ENCODE measurements at places on chromosomes 2 and 18.
A peak's percentile ranks its signal among the peaks of the same experiment; 100 is the strongest.

DNA sequence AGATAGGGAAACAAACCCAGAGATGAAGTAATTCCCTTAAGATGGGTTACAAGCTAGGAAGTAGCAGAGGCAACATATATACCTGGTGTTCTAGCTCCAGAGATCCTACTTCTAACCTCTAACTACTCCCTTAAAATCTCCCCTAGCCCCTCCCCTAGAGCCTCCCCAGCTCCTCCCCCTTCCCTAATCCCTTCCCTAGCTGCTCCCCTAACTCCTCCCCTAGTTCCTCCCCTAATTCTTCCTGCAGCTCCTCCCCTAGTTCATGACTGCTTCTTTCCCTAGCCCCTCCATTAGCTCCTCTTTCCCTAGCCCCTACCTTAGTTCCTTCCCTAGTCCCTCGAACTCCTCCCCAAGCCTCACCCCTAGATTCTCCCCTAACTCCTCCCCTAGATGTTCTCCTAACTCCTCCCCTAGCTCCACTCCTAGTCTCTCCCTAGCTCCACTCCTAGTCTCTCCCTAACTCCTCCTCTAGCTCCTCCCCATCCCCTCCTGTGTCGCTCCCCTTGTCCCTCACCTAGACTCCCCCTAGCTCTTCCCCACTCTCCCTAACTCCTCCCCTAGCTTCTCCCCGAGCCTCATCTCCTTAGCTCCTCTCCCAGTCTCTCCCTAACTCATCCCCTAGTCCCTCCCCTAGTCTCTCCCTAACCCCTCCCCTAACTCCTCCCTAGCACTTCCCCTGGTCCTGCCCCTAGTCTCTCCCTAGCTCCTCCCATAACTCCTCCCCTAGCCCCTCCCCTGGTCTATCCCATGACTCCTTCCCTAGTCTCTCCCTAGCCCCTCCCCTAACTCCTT, 108.9 kb downstream of the CD226 start:
- DNase-seq: no peak

DNA sequence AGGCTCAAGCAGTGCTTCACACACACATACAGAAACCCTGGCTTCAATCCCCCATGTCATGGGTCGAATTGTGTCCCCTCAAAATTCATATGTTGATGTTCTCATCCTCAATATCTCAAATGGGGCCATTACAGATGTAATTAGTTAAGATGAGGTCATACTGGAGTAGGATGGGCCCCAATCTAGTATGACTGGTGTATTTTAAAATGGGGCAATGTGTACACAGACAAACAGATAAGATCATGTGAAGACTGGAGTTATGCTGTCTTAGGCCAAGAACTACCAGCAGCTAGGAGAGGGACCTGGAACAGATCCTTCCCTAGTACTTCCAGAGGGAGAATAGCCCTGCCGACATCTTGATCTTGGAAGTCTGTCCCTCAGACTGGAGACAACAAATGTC, 167.7 kb downstream of the MYO3B start:
- no peak for DNase-seq

DNA sequence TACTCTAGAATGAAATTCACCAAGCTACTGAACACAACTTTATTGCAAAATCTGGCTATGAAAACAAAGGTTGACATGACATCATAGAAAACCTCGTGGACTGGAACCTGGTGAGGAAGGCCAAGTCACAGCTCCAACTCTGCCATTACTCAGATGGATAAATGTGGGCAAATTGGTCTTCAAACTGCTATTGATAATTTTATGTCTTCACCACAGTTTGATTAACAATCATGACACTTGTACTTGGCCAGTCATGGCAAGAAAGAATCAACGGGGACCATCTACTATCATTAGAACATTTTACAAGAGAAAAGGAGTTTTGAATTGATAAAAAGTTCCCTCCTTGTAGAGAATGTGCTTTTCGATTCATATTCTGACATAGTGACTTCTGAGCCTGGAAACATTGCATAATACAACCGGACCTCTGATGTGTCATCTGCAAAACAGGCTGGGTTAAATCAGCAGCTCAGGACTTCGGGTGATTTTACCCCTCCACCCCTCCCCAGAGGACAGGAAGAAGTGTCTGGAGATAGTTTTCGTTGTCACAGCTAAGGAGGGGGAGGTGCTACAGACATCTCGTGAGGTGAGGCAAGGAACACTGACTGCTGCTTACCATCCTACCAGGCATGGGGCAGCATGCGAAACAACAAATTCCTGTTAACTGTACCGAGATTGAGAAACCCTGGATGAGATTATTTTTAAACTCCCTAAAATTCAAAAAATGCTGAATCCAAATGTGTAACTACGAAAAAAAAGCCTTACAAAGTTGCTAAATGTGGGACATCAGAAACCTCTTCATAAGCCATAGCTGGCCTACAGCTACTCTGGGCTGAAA, 8.4 kb downstream of the L3MBTL4 start:
- DNase-seq: no peak

DNA sequence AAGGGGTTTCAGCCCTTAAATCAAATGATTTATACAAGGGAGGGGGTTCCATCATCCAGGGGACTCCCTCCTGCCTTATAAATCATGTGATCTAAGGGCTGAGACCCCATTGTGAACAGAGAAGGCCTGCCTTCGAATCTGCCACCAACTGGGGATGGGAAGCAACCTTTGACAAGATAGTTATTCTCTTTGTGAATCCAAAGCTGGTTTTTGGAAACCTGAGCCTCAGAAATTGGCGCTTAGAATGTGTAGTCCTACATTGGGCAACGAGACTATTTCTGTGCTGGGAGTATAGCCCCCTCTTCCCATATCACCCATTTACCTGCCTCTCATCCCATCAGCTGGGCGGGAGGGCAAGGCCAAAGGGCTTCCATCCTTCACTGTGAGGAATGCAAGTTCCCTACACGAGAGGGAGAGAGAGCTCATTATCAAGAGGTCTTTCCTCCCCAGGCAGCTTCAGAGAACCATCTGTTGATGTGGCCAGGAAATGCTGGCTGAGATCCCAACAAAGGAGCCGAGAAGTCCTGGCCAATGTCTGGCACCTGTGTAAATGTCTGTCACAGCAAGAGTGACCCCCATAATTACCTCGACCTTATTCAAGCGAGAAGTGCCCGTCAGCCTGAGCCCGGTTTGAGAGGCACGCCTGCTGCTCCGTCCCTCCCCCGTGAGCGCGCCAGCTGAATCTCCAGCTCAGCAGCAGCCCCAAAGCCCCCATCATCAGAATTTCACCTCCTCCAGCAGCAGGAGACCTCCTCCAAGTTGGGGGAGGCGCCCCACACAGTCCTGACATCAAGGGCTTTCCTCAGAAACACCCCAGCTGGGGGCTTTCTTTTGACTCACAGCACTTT, 48.4 kb upstream of the APCDD1 start:
- DNase-seq: peak; percentile 56

GRCh38 chr2:21642647-21643046, 518.9 kb downstream of the TDRD15 start:
- no peak for DNase-seq

DNA sequence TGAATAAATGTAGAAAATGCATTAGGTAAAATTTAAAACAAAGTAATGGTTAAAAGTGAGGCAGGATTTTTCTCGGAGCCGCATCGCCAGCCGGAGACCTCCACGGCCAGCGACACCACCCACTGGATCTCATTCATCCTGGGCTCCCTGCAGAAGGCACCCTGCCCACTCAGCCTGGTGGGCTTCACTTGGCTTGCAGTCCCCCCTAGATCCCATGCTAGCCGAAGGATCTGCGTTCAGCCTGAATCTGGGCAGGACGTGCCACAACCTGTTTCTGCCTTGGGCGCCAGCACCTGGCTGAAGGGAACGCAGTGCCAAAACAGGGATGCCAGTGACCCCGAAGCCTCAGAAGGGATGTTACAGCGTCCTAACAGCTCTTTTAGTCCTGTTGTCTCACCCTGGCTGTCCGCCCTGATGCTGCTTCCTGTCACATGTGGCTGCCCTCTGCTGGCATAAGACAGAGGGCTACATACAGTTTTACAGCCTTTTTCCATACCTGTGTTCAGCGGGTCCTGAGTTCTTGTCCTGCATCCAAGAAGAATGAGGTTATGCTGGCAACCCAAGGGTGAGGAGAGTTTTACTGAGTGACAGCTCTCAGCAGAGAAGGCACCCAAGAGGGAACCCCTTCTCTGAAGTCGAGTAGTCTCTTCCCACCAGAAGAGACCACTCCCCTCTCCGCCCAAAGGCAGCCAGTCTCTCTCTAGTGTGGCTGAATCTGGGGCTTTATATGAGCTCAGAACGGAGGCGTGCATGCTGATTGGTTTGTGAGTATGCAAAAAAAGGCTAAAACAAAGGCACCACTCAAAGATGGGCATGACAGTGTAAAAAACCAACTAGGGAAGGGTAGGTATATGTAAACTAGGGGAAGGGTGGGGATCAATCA, 173.1 kb upstream of the GYPC start:
- no peak for DNase-seq

DNA sequence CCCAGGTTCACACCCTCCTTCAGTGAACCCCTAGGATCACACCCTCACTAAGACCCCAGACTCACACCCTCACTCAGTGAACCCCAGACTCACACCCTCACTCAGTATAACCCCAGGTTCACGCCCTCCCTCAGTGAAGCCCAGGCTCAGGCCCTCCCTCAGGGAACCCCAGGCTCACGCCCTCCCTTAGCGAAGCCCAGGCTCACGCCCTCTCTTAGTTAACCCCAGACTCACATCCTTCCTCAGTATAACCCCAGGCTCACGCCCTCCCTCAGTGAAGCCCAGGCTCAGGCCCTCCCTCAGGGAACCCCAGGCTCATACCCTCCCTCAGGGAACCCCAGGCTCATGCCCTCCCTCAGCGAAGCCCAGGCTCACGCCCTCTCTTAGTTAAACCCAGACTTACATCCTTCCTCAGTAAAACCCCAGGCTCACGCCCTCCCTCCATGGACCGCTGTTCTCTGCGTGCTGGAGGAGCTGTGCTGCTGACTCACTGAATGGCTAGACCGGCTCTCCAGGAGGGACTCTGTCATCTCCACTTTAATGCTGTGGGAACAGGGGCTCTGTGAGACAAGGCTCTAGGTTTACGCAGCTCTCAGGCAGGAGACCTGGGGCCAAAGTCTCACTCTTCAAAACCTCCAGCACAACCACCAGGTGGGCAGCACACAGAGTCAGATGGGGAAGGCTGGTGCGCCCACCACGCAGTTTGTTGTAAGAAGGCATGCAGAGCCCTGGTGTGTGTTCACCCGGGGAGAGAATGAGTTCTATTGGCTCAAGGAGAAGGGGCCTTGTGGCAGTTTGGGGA, 506.9 kb upstream of the MYT1L start:
- no peak for DNase-seq

- no peak for DNase-seq
These were observed 360.3 kb downstream of the TGIF1 start for GRCh38 chr18:3810296-3810695.

GRCh38 chr2:79114797-79115494, 5.3 kb upstream of the REG1A start:
- no peak for DNase-seq

DNA sequence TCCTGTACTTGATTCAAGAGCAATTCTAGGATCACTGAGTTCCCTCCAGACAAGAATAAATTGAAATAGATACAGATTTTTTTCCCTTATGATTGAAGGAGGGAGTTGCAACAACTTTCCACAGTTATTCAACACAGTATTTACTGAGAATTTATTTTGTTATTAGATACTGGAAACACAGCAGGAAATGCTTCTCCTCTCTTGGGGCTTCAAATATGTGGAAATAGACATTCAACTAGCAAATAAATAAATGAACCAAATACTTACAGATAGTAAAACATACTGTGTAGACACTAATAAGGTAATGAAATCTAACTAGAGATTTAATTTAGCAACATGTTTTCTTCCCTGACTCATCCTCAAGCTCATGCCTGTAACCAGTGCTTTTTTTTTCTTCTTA, 169.2 kb downstream of the LNPK start:
- no peak for DNase-seq

DNA sequence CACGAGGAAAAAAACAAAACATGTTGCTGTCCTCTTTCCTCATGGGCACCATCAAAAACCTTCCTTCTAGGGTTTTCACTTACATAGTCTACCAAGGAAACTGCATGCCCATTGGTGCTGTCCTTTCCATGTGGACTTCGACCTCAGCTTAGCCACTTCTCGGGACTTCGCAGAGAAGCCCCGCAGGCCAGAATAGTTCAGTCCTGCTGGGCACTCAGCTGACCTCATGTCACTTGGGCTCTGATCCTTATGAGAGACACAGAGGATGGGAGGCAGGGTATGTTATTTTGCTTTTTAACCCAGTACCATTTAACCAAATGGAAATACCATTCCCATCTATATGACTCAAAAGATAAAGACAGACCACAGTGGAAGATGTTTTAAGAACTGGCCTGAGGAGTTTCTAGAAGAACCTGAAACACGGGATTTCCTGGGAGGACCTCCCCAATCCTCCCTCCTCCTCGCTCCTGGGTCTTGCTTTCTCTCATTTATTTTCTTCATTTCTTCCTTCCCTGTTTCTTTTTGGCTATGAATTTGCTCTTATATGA, 28.4 kb downstream of the AAK1 start:
- DNase-seq: no peak

Measured in retina (tissue), 1 donor.